ENCODE measurements at places on chromosomes 2 and 18.

GRCh38 chr2:37573451-37574388 is 97.7 kb downstream of the CDC42EP3 start:
- peaks cover 10% of the 10 kb centered on the region for H3K4me1 ChIP-seq
- no peaks in the 10 kb centered on the region for H3K36me3 ChIP-seq
- no peaks in the 10 kb centered on the region for H3K27me3 ChIP-seq

- no peaks in the 10 kb centered on the region for H3K4me1 ChIP-seq
- H3K4me3 ChIP-seq: no peak overlapping the region
- no peak overlapping the region for H3K27ac ChIP-seq
These were observed 297.7 kb upstream of the DOK6 start for GRCh38 chr18:69102959-69103358.

- peaks cover 65% of the 10 kb centered on the region for H3K36me3 ChIP-seq
- H3K27ac ChIP-seq: no peak overlapping the region
- DNase-seq: no peak
- H3K27me3 ChIP-seq: no peaks in the 10 kb centered on the region
These were observed 31.3 kb downstream of the CD226 start for GRCh38 chr18:69916412-69916811.

DNA sequence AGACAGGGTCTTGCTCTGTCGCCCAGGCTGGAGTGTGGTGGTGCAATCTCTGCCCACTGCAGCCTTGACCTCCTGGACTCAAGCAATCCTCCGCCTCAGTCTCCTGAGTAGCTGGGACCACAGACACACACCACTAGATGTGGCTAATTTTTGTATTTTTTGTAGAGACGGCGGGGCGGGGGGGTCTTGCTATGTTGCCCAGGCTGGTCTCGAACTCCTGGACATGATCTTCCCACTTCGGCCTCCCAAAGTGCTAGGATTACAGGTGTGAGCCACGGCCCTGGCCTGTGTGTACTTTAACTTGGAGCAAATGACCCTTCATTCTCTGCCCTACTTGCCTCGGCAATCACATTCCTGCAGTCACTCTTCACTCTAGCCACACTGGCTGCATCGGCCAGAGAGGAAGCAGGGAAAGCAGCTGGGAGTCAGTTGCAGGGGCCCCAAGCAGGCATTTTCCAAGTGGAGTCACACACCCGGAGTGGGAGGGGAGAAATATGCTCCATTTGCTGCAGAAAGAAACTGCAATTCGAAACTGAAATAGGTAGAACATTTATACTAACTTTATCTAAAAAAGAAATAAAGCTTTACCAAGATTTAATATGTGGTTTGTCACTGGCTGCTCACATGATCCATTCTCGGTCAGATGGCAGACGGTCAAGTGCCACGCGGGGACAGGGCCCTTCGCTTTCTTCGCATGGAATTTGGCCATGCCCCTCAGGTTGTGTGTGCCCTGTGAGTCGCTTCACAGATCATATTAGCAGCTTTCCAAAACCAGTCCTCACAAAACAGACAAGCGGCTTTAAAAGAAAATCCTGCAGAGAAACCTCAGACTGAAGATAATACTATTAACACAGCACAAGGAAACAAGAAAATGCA is 37.1 kb downstream of the FAM161A start:
- H3K27me3 ChIP-seq: peaks cover 8% of the 10 kb centered on the region

GRCh38 chr18:48990481-48991318 is 39.9 kb upstream of the SMAD7 start:
- no peak for DNase-seq
- no peaks in the 10 kb centered on the region for H3K36me3 ChIP-seq
- H3K27ac ChIP-seq: no peak overlapping the region
- H3K4me1 ChIP-seq: no peaks in the 10 kb centered on the region
- no peak overlapping the region for H3K4me3 ChIP-seq

- H3K36me3 ChIP-seq: peaks cover 86% of the 10 kb centered on the region
- no peak overlapping the region for H3K27ac ChIP-seq
- H3K4me1 ChIP-seq: peaks cover 73% of the 10 kb centered on the region
- H3K27me3 ChIP-seq: no peaks in the 10 kb centered on the region
- no peak overlapping the region for H3K4me3 ChIP-seq
These were observed 21.9 kb downstream of the CD28 start for GRCh38 chr2:203728321-203728720.

DNA sequence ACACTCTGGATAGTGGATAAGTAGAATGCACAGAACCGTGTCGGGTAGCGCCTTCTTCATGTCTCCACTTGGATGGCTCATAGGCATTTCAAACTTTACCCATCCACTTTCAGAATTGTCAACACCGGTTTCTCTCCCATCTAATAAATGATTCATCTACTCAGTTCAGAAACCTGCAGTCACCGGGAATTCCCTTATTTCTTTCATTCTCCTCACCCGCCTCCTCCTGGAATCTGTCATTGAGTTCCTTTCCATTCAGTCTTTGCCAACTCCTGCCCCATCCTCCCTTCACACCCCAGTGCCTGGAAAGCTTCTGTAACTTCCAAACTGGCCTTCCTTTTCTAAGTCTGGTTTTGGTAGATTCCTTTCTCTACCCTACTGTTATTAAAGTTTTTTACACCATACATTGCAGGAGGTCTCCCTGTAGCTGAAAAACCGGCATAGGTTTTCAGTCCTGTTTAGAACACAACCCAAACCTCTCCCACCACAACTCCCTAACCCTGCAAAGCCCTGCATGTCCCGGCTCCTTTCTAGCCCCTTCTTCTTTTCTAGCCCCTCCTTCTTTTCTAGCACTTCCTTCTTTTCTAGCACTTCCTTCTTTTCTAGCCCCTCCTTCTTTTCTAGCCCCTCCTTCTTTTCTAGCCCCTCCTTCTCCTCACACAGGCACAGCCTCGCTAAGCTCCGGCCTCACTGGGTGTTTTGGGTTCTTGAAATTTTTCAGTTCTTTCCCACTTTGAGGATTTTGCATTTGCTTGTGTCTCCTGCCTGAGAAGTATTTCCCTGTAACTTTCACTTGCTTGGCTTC is 133.9 kb upstream of the KLHL14 start:
- no peak overlapping the region for H3K4me3 ChIP-seq
- H3K36me3 ChIP-seq: no peaks in the 10 kb centered on the region
- no peak for DNase-seq
- peak overlapping the region; percentile 11 for H3K27ac ChIP-seq

DNA sequence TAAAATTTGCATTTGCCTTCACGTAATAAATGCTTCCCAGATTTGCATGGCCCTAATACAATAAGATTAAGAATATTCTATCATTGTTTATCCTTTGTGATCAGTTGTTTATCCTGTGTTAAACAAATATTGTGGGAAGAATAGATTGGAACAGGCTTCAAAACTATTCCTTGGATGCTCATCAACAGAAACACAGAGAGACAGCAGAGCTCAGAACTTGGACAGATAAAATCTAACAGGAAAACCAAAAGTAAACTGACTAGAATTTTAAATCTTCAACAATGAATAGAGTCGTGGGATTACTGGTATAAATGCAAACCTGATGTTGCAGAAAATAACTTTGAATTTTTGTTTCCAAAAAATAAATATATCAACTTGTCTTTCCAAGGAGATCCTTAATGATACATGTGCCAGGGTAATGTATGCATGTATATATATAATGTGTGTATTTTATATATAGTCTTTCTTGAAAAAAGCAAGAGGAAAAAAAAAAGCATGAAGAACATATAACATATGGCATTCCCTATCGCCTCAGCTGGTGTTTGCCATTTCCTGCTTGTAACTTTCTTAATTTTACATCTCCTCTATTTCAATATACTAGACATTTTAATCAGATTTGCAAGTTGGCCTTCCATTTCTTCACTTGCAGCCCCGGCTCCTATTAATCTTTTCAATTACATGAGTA is 59.9 kb upstream of the TANK start:
- H3K36me3 ChIP-seq: peaks cover 7% of the 10 kb centered on the region
- peaks cover 17% of the 10 kb centered on the region for H3K4me1 ChIP-seq
- DNase-seq: no peak
- no peaks in the 10 kb centered on the region for H3K27me3 ChIP-seq
- H3K4me3 ChIP-seq: no peak overlapping the region
- no peak overlapping the region for H3K27ac ChIP-seq

GRCh38 chr2:120140866-120141265 is 82.3 kb downstream of the TMEM185B start:
- H3K27ac ChIP-seq: no peak overlapping the region
- H3K4me3 ChIP-seq: no peak overlapping the region
- H3K4me1 ChIP-seq: no peaks in the 10 kb centered on the region
- DNase-seq: no peak
- no peaks in the 10 kb centered on the region for H3K36me3 ChIP-seq

- no peak for DNase-seq
- peaks cover 8% of the 10 kb centered on the region for H3K4me1 ChIP-seq
- H3K27me3 ChIP-seq: no peaks in the 10 kb centered on the region
- no peaks in the 10 kb centered on the region for H3K36me3 ChIP-seq
- H3K4me3 ChIP-seq: no peak overlapping the region
These were observed 77.7 kb downstream of the TGOLN2 start for GRCh38 chr2:85250045-85250444.

DNA sequence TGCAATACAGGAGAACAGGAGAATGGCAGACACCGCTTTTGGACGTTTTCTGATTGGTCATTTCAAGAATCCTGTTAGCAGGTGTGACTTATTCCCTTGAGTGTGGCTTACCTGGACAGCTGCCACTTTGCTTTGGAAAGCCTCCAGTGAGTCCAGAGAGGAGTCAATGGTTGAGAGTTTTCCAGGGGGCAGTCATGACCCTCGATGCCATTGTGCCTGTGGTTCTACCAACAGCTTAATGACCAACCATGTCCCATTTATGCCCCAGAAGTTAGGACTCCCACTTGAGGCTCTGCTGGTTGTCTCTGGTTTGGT is 12.4 kb downstream of the IGFBP2 start:
- DNase-seq: no peak
- no peak overlapping the region for H3K27ac ChIP-seq
- peaks cover 16% of the 10 kb centered on the region for H3K36me3 ChIP-seq
- peaks cover 9% of the 10 kb centered on the region for H3K4me1 ChIP-seq
- peaks cover 3% of the 10 kb centered on the region for H3K27me3 ChIP-seq
- no peak overlapping the region for H3K4me3 ChIP-seq

DNA sequence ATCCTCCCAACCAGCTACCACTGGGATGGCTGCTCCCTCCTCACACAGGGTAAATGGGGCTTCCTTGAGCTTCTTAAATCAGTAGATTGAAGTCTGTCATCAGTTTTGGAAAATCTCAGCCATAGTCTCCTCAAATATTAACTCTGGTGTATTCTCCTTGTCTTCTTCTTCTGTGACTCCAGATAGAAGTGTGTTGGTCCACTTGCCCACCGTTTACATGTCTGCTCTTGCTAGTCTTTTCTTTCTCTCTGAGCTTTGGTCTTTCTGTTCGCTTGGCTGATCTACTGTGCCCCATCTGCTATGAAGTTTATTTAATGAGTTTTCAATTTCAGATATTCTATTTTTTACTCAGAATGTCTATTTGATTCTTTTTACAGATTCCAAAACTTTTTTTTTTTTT is 281.7 kb upstream of the HDAC4 start:
- no peak for DNase-seq
- no peaks in the 10 kb centered on the region for H3K4me1 ChIP-seq
- H3K36me3 ChIP-seq: no peaks in the 10 kb centered on the region
- H3K27me3 ChIP-seq: peaks cover 19% of the 10 kb centered on the region
- no peak overlapping the region for H3K27ac ChIP-seq

DNA sequence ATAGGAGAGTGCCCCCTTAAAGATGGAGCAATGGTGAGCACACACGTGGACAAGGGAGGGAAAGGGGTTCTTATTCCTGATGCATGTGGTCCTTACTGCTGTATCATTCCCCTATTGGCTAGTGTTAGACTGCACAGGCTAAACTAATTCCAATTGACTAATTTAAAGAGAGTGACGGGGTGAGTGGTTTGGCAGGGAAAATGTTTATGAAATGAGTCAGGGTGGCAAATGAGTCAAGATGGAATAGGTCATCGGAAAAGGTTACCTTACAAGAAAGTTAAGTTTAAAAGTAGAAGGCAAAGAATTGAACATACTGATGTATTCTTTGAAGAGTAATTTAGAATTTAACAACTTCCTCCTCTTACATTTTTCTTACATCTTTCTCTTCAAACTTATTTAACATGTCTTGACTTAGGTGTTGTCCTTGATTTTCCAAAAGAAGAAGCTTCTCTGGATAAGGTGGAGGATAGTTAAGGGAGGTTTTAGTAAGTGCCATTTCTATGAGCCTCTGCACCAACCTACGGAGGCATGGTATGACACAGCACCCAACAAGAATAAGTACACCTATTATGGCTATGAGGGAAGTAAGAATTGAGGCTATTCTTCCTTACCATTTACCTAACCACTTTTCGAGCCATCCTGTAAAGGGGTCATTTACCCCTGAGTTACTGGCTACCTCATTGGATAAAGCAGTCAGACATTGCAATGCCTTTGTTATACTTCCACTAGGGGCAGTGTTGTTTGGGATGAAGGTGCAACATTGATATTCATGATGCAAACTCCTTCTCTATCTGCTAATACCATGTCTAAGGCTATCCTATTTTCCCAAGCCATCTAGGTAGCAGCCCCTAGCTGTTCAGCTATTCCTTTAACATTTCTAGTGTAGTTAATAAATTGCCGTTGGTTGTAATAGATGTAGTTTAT is 1345.8 kb upstream of the LRRTM1 start:
- DNase-seq: no peak
- no peak overlapping the region for H3K27ac ChIP-seq
- no peak overlapping the region for H3K4me3 ChIP-seq
- no peaks in the 10 kb centered on the region for H3K36me3 ChIP-seq

DNA sequence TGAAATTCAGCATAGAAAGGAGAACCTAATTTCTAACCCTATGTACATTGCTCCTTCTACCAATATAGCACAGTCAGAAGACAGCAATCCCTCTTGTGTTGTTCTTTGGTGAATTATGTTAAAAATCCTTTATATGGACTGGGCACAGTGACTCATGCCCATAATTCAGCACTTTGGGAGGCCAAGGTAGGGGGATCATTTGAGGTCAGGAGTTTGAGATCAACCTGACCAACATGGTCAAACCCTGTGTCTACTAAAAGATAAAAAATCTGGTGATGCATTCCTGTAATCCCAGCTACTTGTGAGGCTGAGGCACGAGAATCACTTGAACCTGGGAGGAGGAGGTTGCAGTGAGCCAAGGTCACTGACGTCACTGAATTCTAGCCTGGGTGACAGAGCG is 195.6 kb downstream of the TMX3 start:
- H3K4me1 ChIP-seq: no peaks in the 10 kb centered on the region
- H3K27ac ChIP-seq: no peak overlapping the region
- H3K4me3 ChIP-seq: no peak overlapping the region
- peaks cover 6% of the 10 kb centered on the region for H3K27me3 ChIP-seq

- DNase-seq: no peak
- peaks cover 9% of the 10 kb centered on the region for H3K4me1 ChIP-seq
- H3K27me3 ChIP-seq: no peaks in the 10 kb centered on the region
- H3K27ac ChIP-seq: peak overlapping the region; percentile 88
These were observed 16.7 kb upstream of the ADI1 start for GRCh38 chr2:3535794-3536681.
